T-helper 17 cell (primary cell): ENCODE measurements at places on chromosomes 4 and X.

DNA sequence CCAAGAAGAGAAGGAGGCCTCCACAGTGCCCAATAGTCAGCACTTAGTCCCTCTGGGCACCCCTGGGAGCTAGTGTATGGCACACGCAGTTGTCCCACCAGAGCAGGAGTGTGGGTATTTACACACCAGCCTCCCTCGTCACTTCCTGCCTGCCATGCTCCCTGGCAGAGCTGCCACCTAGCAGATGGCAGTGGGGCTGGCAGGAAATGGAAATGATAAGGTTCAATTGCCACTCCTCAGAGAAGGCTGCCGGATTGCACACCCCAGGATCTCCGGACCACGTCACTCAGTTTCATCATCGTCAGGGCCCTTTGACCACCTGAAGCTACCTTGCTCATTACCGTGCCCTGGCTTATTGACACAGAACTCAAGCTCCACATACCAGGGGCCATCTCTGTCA is 173.3 kb upstream of the PSAPL1 start:
- no peak for DNase-seq

DNA sequence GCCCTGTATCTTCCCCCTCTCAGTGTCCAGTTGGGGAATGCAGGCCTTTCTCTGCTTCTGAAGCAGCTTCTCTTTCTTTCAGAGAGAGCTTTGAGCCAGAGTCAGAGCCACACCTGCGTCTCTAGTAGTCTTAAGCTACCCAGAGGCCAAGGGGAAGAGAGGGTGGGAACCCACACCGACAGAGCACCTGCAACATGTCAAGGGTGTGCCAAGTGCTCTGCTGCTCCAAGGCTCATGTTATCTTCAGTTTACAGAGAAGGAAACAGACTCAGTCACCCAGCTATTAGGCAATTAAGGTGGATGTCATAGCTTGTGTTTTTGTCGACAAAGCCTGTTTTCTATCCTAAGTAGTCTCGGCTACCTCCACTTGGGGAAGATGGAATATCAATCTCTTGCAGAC is 22.7 kb upstream of the RNF212 start:
- no peak for DNase-seq

- DNase-seq: no peak
These were observed 12.5 kb upstream of the HSFX4 start for GRCh38 chrX:149916745-149917392.

DNA sequence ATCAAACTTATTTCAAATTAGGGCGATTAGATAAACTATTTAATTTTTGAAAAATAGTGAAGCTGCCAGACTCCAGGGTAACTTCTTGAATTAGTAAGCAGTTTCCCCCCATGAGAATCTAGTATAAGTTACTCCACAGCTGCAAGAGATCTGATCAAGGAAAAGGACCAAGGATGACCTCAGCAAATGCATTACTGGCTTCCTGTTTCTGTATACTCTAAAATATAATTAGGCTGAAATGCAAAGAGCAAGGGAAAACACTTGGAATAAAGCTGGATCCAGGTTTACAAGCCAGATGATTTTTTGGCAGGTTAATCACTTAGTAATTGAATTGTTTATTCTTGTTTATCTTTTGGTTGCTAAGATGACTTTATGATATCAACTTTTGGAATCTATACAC is 13.4 kb upstream of the P2RY10 start:
- no peak for DNase-seq

- no peak for DNase-seq
These were observed 1973.6 kb upstream of the AGA start for GRCh38 chr4:179415847-179416223.

- no peak for DNase-seq
These were observed 29.1 kb downstream of the PHOX2B start for GRCh38 chr4:41719417-41719816.

GRCh38 chr4:42445038-42445437 is 47.8 kb downstream of the SHISA3 start:
- no peak for DNase-seq
